H9 (cell line): ENCODE measurements at places on chromosomes 13 and 19.
A peak's percentile ranks its signal among the peaks of the same experiment; 100 is the strongest.

- no peak for DNase-seq
These were observed 748.1 kb downstream of the DACH1 start for GRCh38 chr13:71118779-71119364.

- no peak for DNase-seq
These were observed 25.4 kb downstream of the CHST8 start for GRCh38 chr19:33647146-33647545.

GRCh38 chr19:50705422-50706019, 14.1 kb downstream of the SHANK1 start:
- DNase-seq = peak; percentile 67

- DNase-seq = no peak
These were observed 21.2 kb upstream of the OBI1 start for GRCh38 chr13:78680115-78680561.

DNA sequence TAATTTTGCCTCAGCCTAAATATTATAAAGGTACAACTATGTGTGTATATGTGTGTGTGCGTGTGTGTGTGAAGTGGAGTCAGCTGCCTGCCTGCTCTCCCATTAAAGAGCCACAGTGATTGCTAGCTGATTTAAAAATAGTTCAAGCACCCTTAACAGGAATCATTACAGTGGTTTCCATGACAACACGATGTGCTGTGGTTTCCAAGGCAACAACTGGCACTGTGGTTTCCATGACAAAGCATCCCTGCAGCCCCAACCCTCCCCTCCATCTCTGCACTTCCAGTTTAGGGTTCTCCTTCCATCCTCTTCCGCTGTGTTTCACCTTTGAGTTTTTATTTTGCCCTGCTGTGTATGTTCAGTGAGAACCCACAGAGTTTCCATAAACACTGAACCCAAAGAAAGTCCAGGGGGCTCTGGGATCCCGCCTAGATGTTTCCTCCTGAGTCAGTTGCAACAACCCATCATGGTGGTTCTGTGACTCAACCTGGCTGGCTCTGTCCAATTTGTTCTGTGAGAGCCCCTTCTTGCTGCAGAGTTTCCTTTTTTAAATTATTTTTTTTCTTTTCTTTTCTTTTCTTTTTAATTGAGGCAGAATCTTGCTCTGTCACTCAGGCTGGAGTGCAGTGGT, 7.1 kb upstream of the PNMA8A start:
- no peak for DNase-seq

- no peak for DNase-seq
These were observed 7.5 kb upstream of the SACS start for GRCh38 chr13:23440821-23441618.

- DNase-seq = peak; percentile 38
These were observed 13.2 kb downstream of the PRR36 start for GRCh38 chr19:7860714-7861618.

- no peak for DNase-seq
These were observed 1.8 kb downstream of the GADD45B start for GRCh38 chr19:2477732-2478191.

GRCh38 chr19:11964858-11965645, at the start of gene ZNF763:
ZNF763 (plus strand) TSS chr19:11965040; CDS start chr19:11965209, 169 bp downstream.
- peak; percentile 97 for DNase-seq

DNA sequence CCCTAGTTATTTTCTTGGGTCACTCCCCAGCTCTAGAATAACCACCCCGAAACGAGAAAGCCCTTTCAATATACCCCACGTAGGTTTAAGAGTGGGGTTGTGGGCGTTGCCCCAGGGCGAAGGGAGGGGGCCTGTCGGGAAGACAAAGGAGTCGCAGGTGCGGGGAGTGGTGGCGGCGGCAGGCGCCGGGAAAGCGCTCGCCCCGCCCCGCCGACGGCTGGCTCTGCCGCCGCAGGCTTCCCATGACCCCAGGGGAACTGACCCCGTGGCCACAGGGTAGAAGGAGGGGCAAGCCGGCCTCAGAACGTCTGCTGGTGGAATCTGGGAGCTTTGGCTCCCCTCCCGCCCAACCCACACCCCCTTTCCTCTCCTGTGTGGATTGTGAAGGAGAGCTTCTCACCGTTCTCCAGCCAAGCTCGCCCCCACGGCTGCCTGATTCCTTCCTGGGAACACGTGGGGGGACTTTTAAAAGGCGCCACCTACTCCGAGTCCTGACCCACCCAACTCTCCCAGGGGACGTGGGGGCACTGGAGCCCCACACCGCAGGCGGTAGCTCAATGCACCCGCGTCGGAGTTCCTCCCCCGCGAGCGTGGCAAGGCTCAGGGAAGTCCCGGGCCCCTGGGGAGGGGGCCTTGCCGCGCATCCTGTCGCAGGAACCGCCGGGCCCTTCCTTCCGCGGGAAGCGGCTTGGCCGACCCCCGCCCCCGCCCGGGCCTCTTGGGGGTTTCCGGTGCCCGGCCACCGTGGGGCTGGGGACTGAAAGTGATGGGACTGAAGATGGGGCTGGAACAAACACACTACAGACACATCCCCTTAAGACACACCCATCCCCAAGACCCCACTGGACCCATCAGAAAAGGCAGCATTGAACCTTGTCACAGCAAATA, 5.5 kb downstream of the IER2 start:
- peak; percentile 94 for DNase-seq
